OCI-LY7 (cell line): ENCODE measurements at places on chromosomes 4 and X.
A peak's percentile ranks its signal among the peaks of the same experiment; 100 is the strongest.

DNA sequence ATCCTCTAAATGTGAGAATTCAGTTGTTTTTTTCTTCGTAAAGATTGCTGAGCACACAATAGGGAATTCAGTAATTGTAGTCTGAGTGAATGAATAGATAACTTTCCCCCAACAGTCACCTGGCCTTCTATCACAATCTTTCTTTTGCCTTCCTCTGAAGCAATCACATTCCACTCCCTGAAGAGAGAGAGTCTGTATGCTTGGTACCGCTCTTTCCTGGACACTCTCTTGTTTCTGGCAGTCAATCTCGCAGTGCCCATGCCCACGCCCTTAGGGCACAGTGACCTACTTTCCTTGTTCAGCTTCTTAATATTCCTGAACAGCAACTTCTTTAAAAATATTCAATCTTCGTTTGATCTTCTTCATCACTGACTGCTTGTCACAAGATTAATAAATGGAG lies 255.9 kb downstream of the ADAMTS3 start:
- no peak for DNase-seq

DNA sequence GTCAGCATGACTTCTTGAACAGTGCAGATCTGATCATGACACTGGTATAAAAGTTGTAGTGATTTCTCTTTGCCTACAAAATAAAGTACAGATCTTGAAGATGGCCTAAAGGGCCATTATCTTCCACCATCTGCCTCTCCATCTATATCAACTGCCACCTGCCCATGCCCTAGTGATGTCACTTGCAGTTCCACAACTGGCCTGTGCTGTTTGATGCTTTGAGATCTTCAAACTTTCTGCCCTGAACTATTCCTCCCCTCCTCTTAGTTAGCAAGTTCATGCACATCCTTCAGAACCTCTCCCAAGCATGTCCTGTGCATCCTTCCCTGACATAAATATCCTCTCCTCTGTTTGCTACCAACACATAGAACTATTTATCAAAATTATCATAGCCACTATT lies 217.0 kb downstream of the SOWAHB start:
- no peak for DNase-seq

DNA sequence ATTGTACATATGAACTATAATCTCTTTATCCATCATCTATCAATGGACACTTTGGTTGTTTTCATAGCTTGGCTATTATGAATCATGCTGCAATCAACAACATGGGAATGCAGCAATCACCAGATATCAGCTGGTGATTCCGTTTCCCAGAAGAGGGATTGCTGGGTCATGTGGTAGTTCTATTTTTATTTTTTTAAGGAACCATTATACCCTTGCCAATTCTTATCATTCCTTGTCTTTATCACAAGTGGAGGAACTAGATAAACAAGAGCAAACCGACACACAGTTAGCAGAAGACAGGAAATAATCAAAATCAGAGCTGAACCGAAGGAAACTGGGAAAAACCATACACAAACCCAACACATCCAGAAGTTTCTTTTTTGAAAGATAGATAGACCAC lies 14.5 kb upstream of the LNX1 start:
- no peak for DNase-seq

- no peak for DNase-seq
Observed at GRCh38 chr4:124887739-124888138, 175.2 kb upstream of the ANKRD50 start.

GRCh38 chr4:54566608-54567007 lies 91.1 kb upstream of the KIT start:
- no peak for DNase-seq

DNA sequence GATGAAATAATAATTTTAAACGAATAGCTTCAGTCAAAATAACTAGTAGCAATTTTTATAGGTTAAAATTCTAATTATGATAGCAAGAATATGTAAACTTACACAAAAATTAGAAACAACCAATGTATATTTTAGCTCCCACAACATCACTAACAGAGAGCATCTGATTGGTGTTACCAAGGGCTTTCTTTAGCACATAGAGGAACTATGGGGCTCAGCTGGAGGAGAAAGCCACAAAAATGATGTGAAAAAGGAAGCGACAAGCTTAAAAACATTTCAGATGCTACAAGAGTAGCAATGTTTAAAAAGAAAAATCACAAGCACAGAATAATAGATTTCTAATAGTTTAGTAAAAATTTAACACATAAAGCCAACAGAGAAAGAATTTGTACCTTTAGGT lies 56.3 kb downstream of the ATP8A1 start:
- DNase-seq: peak; percentile 24

- DNase-seq: no peak
Observed at GRCh38 chr4:5220028-5220427, 168.7 kb downstream of the STK32B start.

- no peak for DNase-seq
Observed at GRCh38 chr4:166458756-166459155, 585.7 kb downstream of the TLL1 start.

- DNase-seq: no peak
Observed at GRCh38 chrX:46321676-46322075, 223.5 kb downstream of the ZNF674 start.

GRCh38 chrX:100895365-100896075 lies 21.4 kb upstream of the NOX1 start:
- peak; percentile 67 for DNase-seq

- DNase-seq: peak; percentile 0
Observed at GRCh38 chrX:73562458-73562857, 539 bp upstream of the CHIC1 start.

- no peak for DNase-seq
Observed at GRCh38 chrX:81201071-81201470, 642 bp downstream of the HMGN5 start.

- no peak for DNase-seq
Observed at GRCh38 chr4:70392057-70392776, 5.5 kb upstream of the OPRPN start.

DNA sequence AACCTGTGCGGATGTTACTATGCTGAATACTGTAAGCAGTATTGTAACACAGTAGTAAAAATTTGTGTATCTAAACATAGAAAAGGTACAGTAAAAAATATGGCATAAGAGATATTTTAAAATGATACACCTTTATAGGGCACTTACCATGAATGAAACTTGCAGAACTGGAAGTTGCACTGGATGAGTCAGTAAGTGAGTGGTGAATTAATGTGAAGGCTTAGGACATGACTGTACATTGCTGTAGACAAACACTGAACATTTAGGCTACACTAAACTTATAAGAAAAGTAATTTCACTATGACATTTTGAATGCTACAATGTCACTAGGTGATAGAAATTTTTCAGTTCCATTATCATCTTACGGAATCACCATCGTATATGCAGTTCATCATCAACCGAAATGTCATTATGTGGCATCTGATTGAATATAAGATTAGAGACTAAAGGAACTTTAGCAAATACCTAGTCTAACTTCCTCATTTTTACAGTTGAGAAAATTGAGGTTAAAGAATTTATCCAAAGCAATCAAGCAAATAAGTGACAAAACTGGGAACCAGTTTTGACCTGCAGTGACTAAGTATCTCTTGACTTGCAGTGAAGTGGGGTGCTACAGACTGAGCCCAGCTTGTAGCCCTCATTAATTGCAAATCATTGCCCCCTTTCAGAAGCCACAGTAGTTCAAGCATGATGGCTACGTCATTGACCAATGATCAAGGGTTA lies 55.3 kb downstream of the EGF start:
- no peak for DNase-seq

DNA sequence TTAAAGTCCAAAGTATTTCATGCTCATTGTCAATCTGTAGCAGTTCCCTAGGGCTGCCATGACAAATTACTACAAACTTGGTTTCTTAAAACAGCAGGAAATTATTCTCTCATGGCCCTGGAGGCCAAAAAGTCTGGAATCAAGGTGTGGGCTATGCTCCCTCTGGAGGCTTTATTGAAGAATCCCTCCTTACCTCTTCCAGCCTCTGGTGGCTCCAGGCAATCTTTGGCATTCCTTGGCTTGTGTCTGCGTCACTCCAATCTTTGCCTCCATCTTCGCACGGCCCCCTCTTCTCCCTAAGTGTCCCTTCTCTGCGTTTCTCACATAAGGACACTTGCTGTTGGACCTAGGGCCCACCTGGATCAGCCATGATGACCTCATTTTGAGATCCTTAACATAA lies 170.4 kb downstream of the SMIM20 start:
- DNase-seq: no peak

GRCh38 chr4:129314781-129315180 lies 218.8 kb downstream of the C4orf33 start:
- DNase-seq: no peak

- peak; percentile 30 for DNase-seq
Observed at GRCh38 chrX:106862972-106863688, 40.0 kb downstream of the RIPPLY1 start.

- no peak for DNase-seq
Observed at GRCh38 chrX:68847172-68847571, 18.4 kb downstream of the EFNB1 start.

- no peak for DNase-seq
Observed at GRCh38 chr4:156971165-156971675, 379 bp downstream of the PDGFC start.

GRCh38 chrX:73765776-73766430 lies 202.9 kb downstream of the CHIC1 start:
- peak; percentile 33 for DNase-seq

- no peak for DNase-seq
Observed at GRCh38 chr4:136699905-136700304, 832.4 kb downstream of the PCDH18 start.

GRCh38 chrX:49120091-49120490 lies 3.4 kb downstream of the GPKOW start:
- DNase-seq: no peak

DNA sequence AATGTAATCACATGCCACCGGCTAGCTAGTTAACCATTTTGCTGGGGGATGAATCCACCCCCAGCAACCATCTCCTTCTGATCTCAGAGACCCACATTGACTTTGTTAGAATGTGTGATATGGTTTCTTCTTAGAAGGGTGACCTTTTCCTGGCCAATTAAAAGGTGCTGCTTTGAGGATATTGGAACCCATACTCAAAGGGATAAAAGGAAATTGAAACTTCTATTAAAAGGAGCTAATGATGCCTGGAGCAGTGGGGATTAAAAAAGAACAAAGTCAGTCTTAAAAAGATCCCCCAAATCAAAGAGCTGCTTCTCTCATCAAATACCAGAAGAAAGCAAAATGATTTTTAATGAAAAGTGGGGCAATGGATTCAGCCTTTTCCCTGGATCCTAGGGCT lies 214.1 kb downstream of the SHROOM3 start:
- DNase-seq: no peak

GRCh38 chr4:140645614-140646412 lies 77.1 kb upstream of the UCP1 start:
- DNase-seq: no peak

- DNase-seq: no peak
Observed at GRCh38 chrX:134545510-134545909, 85.5 kb downstream of the HPRT1 start.

- DNase-seq: no peak
Observed at GRCh38 chr4:28269426-28269825, 1408.8 kb downstream of the STIM2 start.

DNA sequence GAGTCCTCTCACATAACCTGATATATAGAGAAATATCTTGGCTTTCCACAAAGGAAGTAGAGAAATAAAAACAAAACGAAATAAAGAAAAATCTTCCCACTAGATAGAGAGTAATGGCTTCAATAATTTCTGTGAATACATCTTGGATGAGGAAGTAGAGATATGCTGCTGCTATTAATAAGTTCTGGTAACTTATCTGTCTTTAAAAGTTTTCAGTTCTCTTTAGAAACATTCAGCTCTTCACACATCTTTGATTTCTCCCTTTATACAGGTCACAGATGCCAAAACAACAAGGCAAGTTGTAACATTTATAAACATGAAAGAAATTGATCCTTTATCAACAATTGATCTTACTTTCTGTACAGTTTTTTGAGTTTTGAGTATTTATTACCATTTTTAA lies 615.8 kb downstream of the TRAM1L1 start:
- peak; percentile 41 for DNase-seq

GRCh38 chr4:41579043-41579442 lies 41.1 kb downstream of the LIMCH1 start:
- no peak for DNase-seq

GRCh38 chr4:16896881-16897750 lies 1.3 kb downstream of the LDB2 start:
- DNase-seq: no peak
